Cortex of kidney (tissue), 1 donor: ENCODE measurements at places on chromosomes 5 and 9.

GRCh38 chr5:127299678-127300077, 9.1 kb downstream of the MEGF10 start:
- DNase-seq = no peak

GRCh38 chr5:127040796-127041520, 10.6 kb upstream of the MARCHF3 start:
- no peak for DNase-seq

- no peak for DNase-seq
These were observed 52.5 kb upstream of the CPEB4 start for GRCh38 chr5:173835661-173836060.

GRCh38 chr9:120888626-120889025, 11.6 kb upstream of the PHF19 start:
- DNase-seq = no peak

- no peak for DNase-seq
These were observed 23.4 kb downstream of the AKNA start for GRCh38 chr9:114364134-114365041.

DNA sequence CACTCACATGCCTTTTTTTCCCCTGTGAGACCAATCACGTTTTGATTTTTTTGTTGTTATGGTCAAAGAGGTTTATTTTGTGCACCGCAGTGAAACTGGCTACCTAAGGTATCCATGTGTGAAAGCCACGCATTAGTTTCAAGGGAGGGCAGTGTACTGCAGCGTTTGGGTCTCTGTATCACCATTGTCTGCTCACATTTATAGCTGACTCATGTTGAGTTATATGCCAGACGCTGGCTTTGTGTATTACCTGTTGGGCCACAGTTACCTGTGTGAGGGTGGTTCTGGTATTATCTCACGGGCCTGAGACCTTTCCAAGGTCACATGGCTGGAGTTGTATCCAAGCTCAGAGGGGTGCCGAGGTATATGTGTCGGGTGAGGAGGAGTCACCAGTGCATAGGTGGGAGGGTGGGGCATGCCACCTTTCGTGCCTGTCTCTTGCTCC, 75.8 kb downstream of the ARHGAP26 start:
- DNase-seq = no peak

GRCh38 chr9:70170151-70170790, 88.5 kb upstream of the SMC5 start:
- no peak for DNase-seq

DNA sequence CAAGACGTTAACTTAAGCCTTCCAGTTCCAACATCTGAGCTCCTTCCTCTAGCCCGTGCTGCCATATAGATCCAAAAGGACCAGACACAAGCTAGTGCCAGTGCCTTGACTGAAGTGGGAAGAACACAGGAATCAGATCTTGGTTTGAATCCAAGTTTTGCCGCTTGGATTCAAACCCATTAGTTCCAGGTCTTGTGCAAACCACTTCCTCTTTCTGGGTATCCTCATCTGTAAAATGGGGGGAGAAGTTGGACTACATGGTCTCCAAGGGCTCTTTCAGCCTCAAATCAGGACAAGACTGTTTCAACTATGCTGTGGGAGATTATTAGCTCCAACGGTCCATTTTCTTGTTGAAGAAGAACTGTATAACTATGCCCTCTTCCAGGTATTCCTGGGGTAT, 32.6 kb downstream of the TTLL11 start:
- no peak for DNase-seq

DNA sequence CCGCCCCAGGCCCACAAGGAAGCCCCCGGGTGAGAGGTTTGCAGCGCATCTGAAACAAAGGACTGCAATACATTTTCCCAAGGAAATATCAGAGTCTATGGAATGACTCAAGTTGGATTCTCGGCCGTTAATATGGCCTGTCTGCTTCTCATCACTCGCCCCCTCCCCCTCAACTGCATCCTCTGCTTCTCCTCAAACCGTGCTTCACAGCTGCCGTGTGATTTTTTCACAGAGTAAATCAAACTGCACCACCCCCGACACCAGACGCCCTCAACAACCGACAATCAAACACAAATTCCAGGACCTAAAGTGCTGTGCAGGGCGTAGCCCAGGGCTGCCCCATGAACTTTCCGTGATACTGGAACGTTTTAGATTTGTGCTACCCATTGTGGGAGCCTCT, 176.9 kb downstream of the ROR2 start:
- no peak for DNase-seq

- DNase-seq = no peak
These were observed 129.6 kb downstream of the KCNIP1 start for GRCh38 chr5:170633235-170634081.

- no peak for DNase-seq
These were observed 4.2 kb upstream of the PHF2 start for GRCh38 chr9:93572221-93572620.

- no peak for DNase-seq
These were observed 109.6 kb upstream of the MOCS2 start for GRCh38 chr5:53219174-53219573.

GRCh38 chr5:149448831-149449714, 70.0 kb upstream of the IL17B start:
- DNase-seq = no peak

DNA sequence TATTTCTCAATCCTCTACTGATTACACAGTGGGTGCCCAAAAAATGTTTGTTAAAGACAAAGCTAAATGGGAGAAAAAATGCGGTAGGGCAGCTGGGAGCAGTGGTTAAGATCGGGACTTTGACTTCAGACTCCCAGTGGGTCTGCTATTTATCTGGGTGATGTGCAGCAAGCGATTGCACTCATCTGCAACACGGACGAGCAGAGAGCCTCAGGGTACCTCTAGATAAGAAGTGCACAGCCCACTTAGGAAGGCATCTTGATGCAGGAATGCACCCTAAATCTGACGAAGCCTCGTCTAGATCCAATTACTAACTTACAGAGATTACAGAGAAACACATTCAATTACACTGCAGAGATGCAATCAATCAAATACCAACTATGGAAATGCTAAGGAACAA, 4.0 kb downstream of the MAPK9 start:
- no peak for DNase-seq

GRCh38 chr5:23352446-23352845, 155.0 kb upstream of the PRDM9 start:
- no peak for DNase-seq

- DNase-seq = no peak
These were observed 12.4 kb upstream of the PAIP1 start for GRCh38 chr5:43569236-43569746.

GRCh38 chr5:14557203-14557770, 24.3 kb upstream of the OTULINL start:
- no peak for DNase-seq

DNA sequence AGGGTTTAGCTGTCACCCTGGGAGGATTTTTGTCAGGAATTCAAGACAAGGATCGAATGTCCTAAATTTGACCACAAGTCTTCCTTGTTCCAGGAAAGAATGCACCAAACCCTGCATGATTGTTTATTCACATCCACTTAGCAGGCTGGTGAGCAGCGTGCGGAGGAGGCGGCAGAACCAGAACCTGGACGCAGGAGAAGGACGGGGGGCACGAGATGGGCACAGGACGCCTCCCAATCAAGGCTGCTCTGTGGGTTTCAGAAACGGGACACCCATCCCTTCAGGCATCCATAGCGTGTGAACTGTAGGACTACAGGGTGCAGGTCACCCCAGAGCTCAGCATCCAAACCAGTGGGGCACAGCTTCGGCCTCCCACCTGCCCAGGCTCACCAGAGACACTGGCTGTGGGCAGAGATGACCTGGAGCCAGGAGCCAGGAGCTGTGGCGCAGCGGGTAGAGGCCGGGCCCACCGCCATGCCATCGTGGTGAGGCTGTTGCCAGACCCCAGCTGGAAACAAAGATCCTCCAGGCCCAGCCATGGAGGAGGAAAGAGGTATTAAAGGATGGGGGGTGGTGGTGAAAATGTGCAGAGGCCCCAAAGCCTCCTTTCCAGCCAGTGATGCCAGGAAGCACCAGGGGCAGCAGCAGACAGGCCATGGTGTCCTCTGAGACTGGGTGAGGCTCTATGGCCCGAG, 32.3 kb upstream of the ADAMTS2 start:
- DNase-seq = no peak

DNA sequence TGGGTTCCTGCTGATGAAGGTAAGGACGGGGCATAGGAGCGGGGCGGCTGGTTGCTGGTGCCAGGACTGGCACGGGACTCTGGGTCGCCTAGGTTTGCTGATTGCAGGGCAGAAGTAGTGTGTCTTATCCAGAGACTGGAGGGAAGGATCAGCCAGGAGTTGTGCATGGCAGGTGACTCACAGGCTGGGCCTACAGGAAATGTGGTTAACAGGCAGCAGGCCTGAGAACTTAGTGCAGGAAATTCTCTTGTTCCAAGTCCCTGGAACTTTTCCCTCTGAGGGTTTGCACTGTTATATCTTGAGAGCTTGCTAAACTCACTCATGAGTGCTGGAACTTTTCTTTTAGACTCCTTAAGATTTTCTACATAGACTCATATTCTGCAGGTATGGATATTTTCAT, 95.1 kb downstream of the ANXA2R start:
- no peak for DNase-seq

DNA sequence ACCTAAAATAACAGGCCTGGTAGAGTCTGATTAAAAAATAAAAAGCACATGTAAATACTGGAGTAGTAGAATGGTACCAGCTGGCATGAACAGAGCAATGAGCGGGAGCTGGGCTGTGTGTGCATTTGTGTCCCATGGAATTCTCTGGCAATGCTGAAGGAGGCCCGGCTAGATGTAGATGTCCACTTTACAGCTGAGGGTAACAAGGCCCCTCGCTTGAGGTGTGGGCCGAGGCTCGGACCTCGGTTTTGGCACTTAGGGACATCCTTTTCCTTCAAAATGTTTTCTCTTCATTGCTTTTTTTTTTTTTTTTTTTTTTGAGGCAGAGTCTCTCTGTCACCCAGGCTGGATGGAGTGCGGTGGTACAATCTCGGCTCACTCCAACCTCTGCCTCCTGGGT, 1.5 kb upstream of the FGD3 start:
- no peak for DNase-seq

DNA sequence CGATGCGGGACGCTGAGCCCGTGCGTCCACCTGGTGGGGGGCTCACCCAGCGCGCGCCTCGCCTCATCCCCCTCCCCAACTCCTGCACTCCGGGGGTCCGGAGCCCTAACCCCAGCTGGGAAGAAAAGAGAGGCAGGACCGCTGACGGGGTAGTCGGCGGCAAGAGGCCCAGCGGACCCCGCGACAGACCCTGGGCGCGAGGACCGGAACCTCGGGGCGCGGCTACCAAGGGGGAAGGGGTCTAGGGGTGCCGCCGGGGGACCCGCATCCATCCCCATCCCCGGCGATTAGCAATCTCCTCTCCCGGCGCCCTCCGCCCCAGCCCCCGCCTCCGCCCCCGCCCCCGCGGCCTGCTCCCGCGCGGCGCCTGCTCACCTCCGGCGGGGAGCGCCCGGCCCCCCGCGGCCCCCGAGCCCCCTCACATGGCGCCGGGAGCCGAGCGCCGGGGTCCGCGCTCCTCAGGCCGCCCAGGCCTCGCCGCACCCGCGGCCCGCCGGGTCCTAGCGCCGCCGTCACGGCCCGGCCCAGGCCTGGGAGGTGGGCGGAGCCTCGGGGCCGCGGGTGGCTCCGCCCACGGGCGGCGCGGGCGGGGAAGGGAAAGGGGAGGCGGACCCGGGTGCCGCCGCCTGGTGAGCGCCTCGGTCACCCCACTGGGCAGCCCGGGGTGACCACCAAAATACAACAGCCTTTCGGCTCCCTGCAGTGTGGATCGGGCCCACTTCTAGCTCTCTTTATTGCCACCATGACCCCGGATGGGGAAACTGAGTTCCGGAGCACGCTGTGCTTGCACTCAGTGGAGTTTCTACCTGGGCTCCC, at the start of gene ST6GALNAC6:
Gene ST6GALNAC6 (minus strand): TSS at position 476 of the 816 bp plus-strand sequence. CDS start 1,622 bp downstream, outside the sequence.
- no peak for DNase-seq

DNA sequence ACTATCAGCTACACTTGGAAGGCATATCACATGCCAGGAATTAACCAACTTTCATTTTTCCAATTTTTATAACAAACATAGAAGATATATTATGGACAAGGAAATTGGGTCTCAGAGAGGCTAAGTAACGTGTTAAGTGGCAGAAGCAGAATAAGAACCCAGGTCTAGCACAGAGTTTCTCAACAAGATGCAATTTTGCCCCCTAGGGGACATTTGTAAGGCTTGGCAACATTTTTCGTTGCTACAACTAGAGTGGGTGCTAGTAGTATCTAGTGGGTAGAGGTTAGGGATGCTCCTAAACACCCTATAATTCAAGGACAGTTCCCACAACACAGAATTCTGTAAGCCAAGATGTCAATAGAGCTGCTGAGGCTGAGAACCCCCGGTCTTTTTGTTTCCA, 180.6 kb downstream of the SNCAIP start:
- DNase-seq = no peak

DNA sequence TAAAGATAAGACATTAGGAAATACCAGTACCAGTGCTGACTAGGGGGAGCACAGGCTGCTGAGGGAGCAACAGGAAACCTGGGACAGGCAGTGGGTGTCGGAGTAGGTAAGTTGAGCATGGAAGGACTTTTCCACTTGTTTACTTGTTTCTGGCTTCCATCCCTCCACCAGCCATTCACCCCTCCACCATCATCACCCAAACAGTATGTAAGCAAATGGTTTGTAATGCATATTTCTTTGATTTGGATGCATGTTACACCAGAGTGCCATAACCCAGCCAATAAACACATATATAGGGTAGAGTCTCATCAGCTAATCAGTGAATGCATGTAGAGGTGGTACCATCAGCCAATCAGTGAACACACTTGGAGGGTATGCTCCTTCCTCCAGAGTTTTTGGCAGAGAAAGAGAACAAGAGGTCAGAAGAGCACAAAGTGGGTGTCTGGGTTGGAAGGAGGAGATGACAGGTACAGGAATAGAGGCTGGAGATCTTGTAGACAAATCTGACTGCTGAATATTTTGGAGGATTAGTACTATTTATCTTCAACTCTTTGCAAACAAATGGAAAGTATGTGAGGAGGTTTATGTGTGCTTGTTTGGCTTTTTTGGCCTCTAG, 37.7 kb upstream of the PDE8B start:
- no peak for DNase-seq
